ENCODE measurements at places on chromosomes 1 and 21. TPM values are rescaled to one million over a fixed set of nuclear protein-coding genes. Genes with fewer than 3 reads are reported as not detected.

GRCh38 chr1:106907795-106908194 lies 148.7 kb upstream of the PRMT6 start:
- H3K36me3 ChIP-seq = no peaks in the 10 kb centered on the region
- H3K4me1 ChIP-seq = no peaks in the 10 kb centered on the region
- H3K4me3 ChIP-seq = no peak overlapping the region
- H3K27me3 ChIP-seq = no peaks in the 10 kb centered on the region
- DNase-seq = no peak

GRCh38 chr21:42844411-42845113 lies 34.8 kb downstream of the WDR4 start:
- no peak overlapping the region for H3K27ac ChIP-seq
- H3K27me3 ChIP-seq = no peaks in the 10 kb centered on the region
- H3K4me1 ChIP-seq = peaks cover 9% of the 10 kb centered on the region
- H3K4me3 ChIP-seq = no peak overlapping the region
- DNase-seq = no peak
- peaks cover 40% of the 10 kb centered on the region for H3K36me3 ChIP-seq

Gene ZMPSTE24
- 32.7 TPM for total RNA-seq

DNA sequence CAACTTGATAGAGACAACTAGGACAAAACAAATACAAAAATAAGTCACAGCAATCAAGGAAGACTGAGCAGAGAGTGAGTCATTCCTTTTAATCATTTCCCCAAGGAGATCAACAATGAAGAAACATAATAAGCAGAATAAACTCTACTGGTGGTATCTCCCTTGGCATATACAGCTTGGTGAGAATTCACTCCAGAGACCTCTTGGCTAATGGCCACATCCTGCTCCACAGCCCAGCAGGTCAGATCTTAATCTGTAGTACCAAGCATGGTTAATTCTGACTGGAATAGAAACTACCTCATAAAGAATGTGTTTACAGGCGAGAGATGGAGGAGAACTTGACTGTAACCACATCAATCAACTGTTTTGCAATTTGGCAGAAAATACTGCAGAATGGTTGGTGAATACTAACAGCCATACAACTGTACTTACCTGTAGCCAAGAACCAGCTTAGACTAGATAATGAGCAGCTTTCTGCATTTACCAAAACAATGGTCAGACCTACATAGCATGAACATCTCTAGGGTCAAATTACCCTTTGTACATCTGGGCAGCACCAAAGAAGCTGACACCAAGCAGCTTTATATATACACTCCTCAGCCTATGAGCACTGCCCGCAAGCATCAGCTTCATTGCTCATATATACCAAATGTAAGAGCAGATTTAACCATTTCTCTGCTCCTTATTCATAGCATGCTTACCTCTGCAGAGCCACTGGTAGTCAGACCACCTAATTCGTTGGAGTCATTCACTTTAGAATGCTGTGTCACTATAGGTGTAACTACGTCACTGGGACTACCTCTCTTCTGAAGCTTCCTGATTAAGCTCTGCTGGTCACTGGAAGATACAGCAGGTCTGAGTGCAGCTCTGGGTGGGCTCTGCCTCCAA lies 51.0 kb downstream of the KIAA0319L start:
- H3K27ac ChIP-seq = peak overlapping the region; percentile 95
- no peaks in the 10 kb centered on the region for H3K27me3 ChIP-seq
- H3K36me3 ChIP-seq = peaks cover 4% of the 10 kb centered on the region
- peaks cover 62% of the 10 kb centered on the region for H3K4me1 ChIP-seq
- DNase-seq = peak; percentile 64

GRCh38 chr1:110634455-110635311 lies 28.5 kb upstream of the KCNA2 start:
- peak overlapping the region; percentile 94 for H3K27ac ChIP-seq
- peak; percentile 82 for DNase-seq
- H3K4me1 ChIP-seq = peaks cover 27% of the 10 kb centered on the region
- peak overlapping the region; percentile 84 for H3K4me3 ChIP-seq
- H3K27me3 ChIP-seq = no peaks in the 10 kb centered on the region
- H3K36me3 ChIP-seq = no peaks in the 10 kb centered on the region

All from activated T-cell treated with anti-CD3 and anti-CD28 coated beads, Interleukin-2, amount 50 U/mL, for 72 hours (primary cell).